ENCODE measurements at places on chromosomes 3 and 15.

DNA sequence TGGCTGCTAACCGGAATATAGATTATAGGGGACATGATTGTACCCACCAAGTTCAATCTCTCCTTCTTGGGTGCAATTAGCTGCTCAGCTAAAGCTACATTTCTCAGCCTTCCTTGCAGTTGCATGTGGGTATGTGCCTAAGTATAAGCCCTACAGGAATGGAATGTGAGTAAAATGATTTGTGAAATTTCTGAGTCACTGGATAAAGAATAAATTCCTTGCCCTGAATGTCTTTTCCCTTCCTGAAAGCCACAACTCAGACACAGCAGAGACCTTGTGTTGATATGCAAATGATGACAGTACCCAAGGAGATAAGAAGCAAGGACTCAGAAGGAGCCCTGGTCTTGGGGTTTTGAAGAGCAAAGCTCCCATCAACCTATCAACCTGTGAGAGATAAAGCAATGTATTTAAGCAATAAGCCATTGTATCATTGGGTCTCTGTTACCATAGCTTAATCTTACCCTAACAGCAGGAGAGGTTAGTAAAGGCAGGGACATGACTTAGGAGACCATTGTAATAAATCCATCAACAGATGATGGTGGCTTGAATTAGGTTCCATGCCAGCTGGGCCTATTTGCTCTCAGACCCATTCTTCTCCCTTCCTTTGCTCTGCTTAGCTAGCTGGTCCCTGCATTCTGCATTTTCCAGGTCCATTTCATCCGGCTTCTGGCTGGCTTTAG is 25.6 kb upstream of the ZNF280D start:
- DNase-seq, result no peak

GRCh38 chr3:154143873-154144272 is 22.7 kb downstream of the ARHGEF26 start:
- no peak for DNase-seq

DNA sequence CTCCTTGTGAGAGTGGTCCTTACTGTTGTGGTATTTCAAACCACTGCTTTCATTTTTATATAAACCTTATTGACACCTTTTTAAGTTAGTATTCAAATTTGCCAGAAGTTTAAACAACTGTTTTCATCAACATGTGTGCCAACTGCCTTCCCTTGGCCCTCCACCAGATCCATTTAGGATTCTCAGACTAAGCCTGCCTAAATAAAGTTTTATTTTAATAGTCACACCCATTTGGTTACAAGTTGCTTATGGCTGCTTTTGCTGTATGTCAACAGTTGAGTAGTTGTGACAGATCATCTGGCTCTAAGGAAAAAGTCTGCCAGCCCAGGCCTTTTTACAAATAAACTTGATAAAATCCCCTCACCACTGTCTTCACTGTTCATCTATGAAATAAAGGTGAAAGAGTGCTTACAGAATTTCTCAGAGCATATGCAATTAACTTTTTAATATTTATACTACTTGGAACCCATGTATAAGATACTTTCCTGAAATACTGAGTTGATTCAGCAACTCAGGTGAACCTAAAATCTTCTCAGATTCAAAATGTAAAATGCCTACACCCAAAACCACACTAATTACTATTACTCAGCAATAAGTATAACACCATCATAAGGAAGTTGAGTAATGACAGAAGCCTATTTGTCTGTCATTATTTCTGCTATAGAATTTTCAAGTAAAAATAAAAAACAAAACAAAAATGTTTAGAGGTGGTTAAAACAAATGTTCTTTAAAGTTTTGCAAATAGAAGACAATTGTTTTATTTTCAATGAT is 35.1 kb downstream of the PEAK1 start:
- DNase-seq, result no peak

DNA sequence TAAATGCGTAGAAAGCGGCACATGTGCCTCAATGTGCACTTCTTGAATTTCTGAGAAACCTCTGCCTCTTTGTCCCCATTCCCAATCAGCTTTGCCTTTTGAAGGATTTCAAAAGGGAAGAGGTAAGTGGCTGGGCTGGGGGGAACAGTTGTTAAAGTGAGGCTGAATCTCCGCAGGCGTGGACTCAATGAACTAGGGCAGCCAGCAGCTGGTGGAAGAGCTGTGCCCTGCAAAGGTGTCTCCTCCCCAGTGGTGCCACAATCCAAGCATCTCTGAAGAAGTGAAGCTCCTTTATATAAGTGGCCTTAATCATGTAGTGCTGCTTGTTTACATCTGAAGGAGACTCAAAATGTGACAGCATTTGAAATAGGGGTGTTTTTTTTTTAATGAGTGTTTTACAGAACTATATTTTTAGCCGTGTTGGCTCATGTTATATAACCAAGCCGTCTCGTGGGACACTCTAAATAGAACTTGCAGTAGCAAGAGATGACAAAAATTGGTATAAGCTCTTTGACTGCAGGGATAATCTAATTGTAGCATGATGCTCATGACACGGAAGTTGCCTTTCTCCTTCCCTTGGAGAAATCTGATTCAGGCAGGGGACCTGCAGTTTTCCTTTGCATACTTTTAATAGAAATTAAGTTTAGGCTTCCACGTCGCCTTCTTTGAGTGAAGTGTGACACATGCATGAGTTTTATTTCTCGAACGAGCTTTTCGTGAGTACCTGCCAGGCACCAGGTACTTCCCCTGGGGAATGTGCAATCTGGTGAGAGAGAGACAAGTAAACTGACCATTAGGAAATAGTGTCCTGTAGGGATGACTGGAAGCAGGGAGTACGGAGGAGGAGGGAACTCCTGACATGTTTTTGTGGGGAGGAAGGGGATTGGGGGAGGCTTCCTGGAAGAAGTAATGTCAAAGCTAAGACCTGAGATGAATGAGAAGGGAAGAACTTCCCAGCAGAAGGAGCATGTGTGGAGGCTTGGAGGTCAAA is 179.7 kb upstream of the BHLHE40 start:
- no peak for DNase-seq

DNA sequence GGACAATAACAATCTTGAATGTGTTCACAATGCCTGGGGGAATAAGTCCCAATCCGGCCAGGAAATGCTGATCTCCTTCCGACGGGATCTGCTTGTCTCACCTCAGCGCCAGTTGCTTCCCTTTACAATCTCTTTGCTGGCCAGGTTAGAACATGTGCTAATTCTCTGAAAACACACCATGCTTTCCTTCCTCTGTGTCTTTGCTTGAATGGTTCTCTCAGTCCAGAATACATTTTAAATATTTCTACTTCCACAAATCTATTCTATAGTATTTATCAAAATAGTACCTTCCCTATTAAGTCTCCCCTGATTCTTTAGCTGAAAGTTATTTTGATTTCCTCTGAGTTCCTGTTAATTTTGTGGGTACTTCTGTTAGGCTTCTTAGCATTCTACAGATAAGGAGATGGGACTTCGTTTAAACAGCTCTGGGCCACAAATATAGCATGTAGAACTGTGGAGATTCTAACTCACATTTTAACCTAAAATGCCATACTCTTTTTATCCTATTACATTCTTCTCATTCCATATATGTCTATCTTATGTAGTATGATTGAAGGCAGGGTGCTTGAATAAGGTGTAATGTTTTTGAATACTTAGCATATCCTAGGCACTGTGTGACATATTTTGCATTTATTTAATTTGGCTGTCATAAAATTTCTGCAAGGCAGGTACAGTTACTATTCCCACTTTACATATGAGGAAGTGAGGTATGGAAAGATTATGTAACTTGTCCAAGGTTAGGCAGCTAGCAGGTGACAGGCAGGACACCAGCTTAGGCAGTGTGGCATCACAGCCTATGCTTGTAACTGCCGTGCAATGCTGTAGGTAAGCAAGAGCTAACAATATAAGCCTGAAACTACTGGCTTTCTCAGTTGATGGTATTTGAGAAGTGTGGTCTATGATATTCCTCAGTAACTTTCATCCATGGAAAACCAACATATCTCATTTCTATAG is 299.8 kb downstream of the LPP start:
- no peak for DNase-seq

GRCh38 chr15:65020419-65020818 is 9.0 kb downstream of the MTFMT start:
- DNase-seq, result no peak

GRCh38 chr15:73442968-73443367 is at the start of gene REC114:
REC114 (plus strand) TSS chr15:73443164; CDS start chr15:73443186, 22 bp downstream.
- no peak for DNase-seq

DNA sequence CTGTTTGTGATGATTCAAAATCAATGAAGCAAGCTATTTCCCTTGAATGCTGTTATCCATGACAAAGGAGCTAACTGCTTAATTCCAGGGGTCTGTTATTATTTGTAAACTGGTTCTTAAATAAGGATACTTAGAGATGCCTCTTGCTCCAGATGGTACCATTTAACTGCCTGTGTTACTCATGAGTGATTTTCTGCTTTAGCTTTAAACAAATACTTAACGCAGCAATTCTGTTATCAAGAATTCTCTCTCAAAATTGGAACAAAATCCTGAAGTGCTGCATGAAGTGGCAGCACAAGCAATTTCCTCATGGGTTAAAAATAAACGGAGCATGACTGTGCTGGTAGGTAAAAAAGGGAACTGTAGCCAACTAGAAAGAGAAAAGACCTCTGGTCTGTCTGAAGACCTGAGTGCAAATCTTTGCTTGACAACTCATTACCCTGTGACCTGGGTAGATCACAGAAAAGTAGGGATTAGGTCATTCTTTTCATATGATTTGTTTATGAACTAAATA is 62.5 kb upstream of the GBE1 start:
- no peak for DNase-seq

DNA sequence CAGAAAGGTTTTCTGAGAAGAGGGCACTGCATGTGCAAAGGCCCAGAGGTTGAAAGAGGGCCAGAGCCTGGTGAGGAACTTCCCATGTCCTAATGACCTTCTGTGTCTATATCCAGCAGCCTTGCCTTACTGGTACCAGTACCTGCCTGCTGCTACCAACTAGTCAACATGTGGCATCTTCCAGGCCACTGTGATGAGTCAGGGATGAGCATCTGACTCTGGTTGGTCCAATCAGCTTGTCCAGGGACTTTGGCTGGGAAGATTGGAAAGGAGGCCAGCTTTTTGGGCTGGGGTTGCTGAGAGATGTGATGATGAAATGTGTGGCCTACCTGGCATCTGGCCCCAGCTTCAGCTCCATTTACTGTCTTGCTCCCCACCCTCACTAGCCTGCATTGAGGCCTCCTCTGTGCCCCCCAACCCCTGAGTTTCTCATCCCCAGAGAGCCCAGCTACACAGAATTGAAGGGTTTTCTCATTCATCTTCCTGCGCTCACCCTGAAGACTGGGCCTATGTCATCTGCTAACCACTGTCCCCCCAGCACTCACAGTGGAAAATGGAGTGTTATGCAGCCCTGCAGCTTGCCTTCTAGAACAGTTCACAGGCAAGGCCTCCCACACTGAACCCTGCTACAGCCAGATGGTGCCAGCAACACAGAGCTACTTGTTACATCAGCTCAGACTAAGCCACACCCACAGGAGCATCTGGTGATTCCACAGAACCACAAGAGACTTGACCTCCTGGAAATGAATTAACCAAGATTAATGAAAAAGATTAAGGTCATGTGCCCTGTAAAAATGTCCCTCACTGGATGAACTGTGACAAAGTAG is 1.3 kb upstream of the TWF2 start:
- no peak for DNase-seq

DNA sequence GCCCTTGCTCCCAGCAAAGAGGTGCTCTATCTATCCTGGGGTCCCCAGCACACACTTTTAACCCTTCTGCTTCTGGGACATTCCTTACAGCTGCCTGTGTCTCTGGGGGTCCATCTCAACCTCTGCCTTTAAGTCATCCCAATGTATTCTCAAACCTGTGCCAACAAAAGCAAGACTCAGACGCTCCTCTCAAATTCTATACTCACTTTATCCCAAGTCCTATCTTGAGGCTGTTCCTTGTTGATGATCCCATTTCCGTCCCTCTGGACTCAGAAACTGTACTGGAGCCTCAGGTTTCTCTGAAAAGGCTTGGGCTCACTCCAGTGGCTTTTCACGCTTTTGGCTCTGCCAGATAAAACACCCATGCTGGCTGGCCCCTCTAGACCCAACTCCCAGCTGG is 69.7 kb downstream of the XXYLT1 start:
- DNase-seq, result no peak

GRCh38 chr3:117509858-117510257 is 800.3 kb downstream of the TUSC7 start:
- no peak for DNase-seq

DNA sequence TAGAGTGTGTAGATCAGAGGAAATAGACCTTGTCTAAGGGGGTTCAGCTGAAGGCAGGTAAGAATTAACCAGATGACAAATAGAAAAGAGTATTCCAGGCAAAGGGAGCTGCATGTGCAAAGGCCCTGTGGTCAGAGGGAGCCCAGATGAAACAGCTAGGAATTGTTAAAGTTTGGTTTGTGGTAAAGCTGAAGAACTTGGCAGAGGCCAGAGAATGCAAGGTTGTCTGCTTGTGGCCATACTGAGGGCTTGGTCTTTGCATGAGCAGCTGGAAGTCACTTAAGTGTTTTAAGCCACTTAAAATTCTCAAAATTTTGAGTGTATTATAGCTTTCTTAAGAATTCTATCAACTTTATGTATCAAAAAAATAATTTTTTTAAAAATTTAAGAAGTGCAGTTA is 116.5 kb downstream of the NEK10 start:
- DNase-seq, result no peak

DNA sequence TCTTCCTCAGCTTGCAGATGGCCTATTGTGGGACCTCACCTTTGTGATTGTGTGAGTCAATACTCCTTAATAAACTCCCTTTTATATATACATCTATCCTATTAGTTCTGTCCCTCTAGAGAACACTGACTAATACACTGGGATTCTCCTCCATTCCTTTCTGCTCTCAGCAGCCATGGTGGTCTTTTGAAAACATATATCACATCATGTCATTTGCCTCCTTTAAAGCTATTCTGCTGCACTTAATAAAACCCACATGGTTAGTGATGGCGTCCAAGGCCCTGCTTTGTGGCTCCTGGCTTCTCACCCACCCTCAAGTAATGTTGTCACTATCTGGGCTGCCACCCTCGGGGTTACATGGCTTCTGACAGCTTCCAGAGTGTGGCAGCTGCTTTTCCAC is 169.5 kb downstream of the CADPS start:
- no peak for DNase-seq

- no peak for DNase-seq
Measured at GRCh38 chr3:45211466-45212094, 14.5 kb downstream of the TMEM158 start.

- DNase-seq, result no peak
Measured at GRCh38 chr3:48561045-48561736, 2.4 kb downstream of the UCN2 start.

DNA sequence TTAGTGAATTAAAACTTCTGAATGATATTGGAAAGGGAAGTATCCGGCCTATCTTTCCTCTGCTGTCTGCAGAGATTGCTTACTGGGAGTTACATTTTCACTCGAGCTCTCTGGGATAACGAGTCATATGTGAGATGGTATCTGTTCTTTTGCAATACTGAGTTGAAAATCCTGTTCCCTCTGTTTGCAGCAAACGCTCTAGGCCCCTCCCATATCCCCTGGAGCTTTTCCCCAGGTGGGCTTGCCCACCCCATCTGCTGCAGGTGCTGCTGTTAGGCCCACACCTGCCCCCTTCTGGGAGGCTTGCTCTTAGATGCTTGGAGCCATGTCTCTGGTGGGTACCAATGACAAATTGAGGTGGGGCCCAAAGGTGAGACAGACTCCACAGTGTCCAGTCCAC is 42.7 kb upstream of the MTMR10 start:
- no peak for DNase-seq

Data from NCI-H2081 treated with DMSO at 0.1 percent for 48 hours (cell line).